Sigmoid colon (tissue), 7 donors: ENCODE measurements at places on chromosomes 12 and 14.

- no peak for DNase-seq
Observed at GRCh38 chr12:21551841-21552465, 25.9 kb downstream of the SPX start.

GRCh38 chr12:1668833-1669543 is 21.9 kb upstream of the ADIPOR2 start:
- no peak for DNase-seq

- DNase-seq = no peak
Observed at GRCh38 chr12:106747973-106748436, 26.5 kb upstream of the RIC8B start.

GRCh38 chr12:10392394-10392930 is 2.6 kb upstream of the KLRK1 start:
- DNase-seq = peak; percentile 81

DNA sequence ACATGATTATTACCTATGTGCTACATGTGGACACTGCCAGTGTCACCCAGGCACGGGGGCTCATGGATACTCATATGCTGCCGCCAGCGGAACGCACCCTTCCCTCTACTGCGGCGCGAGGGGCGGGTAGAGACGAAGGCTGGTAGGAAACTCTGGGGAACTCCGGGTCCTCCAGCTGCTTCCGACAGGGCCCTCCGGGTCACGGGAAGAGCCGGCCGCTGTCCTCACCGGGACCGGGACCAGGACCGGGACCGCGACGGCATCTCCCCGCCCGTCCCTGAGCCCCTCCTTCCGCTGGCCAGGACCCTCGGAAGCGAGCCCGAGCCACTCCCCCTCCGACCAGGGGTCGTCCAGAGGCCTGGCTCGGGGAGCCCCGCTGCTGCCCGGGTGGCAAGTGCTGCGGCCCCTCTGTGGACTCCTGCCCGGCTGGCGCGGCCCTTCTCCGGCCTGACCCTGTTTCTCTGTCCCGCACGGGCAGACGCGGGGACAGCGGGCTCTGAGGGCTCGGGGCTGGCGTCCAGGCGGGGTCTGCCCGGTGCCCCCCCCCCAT is 209.6 kb downstream of the ADGRD1 start:
- no peak for DNase-seq

- DNase-seq = peak; percentile 83
Observed at GRCh38 chr12:103930787-103931735, 851 bp downstream of the HSP90B1 start.

DNA sequence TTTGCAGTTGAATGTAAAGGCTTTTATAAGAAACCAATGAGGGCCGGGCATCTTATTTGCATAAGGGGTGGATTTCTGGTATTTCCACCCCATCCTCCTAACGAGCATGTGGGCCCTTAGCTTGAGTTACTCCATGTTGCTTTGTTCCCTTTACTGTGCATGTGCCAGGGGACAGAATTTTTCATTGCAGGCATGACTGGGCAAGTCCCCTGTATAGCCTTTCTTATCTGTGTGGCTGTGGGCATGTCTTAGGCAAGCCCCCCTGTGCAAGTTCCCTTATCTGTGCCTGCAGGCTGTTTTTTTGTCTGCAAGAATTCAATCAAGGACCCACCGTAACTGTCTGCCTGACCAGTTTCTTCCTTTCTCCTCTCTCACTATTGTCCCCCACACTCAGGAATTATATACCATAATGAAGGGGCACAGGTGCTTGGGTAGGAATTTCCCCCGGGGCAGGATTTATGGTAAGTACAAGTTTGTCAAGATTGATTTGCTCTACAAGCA is 152.2 kb upstream of the CNOT2 start:
- DNase-seq = no peak

GRCh38 chr14:102586420-102587104 is 5.9 kb upstream of the RCOR1 start:
- no peak for DNase-seq

DNA sequence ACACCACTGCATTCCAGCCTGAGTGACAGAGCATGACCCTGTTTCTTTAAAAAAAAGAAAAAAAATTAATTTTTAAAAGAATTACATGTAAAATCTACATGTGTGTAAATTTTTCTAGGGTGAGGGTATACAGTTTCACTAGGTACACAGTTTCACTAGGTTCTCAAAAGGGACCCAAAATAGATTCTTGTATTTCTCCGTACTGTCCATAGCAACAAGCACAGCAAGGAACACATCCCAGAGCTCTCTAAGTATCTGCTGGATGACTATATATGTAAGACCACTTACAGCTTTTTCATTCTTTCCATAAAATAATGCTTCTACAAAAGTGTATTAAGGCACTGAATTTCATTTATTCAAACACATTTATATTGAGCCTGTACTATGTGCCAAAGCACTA is 55.1 kb downstream of the ATXN2 start:
- DNase-seq = no peak

DNA sequence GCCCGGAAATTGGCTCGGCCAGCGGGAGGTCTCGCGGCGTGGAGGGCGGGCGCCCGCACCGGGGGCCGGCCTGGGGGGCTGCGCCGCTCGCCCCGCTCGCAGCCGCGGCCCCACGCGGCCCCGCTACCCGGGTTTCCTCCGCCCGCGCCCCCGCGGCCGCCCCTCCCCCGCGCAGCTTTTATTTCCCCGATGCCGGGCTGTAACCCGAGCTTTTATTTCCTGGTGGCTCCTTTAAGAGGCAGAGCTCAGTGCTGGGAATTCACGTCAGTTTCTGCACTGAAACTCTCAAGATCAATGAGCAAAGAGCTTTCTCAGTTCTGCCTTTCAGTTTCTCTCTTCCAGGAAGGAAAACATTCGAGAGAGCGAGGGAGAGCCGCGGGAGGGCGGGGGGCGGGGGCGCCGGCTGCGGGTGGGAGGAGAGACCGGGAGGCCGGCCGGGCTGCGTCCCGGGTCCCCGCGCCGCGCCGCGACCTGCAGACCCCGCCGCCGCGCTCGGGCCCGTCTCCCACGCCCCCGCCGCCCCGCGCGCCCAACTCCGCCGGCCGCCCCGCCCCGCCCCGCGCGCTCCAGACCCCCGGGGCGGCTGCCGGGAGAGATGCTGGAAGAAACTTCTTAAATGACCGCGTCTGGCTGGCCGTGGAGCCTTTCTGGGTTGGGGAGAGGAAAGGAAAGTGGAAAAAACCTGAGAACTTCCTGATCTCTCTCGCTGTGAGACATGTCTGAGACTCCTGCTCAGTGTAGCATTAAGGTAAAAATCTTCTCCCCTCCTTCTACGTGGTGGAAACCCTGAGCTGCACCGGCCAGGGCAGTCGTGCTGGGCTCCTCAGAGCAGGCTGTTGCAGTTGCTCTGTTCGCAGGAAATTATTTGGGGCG is at the start of gene ETV6:
Gene ETV6, plus strand, starts transcription at position 262 of the 873 bp plus-strand sequence. Its CDS starts 454 bp downstream, at position 716.
- peak; percentile 88 for DNase-seq

DNA sequence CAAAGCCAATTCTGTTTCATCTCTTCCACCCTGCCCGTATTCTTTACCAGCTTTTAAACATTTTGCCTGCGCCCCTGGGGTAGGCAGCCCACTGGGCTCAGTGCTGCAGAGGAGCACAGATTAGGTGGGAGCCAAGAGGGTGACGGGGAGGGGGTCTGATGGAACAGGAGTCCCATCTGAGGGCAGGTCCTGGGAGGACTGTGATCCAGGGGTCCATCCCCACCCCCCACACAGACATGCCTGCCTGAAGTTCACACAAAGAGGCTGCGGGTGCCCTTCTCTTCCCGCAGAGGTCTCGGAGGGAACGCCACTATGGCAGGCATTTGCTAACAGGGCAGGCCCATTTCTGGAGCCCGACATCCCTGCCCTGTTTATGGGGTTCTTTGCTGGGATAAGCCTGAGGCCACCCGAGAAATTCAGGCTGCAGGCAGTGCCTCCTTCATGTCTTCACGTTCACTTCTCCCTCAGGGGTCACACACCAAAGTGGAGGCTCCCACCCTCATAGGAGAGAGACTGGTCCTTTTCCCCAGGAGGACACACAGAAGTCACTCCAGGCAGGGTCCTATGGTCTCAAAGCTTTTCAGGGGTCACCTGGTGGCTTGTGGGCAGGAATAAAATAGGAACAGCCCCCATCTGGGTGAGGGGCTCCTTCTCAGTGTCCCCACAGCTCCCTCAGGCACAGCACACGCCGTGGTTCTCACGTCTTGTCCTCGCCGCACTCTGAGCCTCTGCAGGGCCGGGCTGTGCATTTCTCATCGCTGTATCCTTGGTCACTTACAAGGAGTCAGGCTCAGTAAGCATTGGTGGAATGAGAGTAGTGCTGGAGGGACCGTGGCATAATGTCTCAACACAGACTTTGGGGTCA is 12.9 kb downstream of the VASH1 start:
- DNase-seq = peak; percentile 60

GRCh38 chr14:98169170-98169587 is 1102.8 kb downstream of the BCL11B start:
- no peak for DNase-seq

DNA sequence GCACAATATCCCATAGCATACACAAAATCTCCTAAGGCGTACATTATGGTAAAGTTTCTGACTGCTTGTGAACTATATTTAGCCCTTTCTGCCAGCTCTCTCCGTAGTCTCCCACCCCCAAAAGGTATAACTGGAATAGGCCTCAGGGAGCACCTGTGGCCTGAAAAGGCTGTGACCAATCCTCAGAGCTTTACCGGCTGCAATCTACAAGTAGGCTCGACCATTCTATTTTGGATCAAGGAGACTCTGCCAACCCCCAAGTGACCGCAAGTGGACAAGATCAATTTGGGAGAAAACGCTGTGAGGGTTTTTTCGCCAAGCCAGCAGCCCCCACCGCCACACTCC is 1.2 kb downstream of the PPTC7 start:
- DNase-seq = no peak

DNA sequence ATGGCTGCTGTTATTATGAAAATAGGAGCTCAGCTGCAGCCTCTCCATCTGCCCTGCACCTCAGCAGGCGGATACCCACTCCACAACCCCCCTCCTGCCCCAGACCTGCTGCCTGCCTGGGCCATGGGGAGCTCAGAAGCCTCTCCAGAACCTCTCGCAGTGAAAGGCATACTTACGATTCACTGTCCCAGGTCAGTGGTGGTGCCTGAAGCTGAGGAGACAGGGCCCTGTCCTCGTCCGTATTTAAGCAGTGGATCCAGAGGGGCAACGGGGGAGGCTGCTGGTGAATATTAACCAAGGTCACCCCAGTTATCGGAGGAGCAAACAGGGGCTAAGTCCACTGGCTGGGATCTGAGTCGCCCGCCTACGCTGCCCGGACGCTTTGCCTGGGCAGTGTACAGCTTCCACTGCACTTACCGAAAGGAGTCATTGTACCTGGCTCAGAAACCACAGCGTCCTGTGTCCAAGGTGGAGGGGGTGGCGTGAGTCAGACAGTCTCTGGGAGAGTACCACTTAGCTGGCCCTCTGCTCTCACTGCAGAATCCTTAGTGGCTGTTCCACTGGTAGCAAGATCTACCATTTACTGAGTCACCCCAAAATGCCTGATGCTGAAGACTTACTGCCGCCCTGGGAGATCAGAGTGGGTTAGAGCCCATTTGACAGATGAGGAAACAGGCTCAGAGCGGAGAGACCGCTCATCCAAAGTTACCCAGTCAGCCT is at the start of gene SERPINA1:
Gene SERPINA1, minus strand, starts transcription at position 219 of the 720 bp plus-strand sequence. CDS start 5,365 bp downstream, outside the sequence.
- peak; percentile 52 for DNase-seq

GRCh38 chr14:45810152-45810872 is 557.3 kb upstream of the MIS18BP1 start:
- no peak for DNase-seq

- peak; percentile 78 for DNase-seq
Observed at GRCh38 chr12:1662761-1663439, 28.0 kb upstream of the ADIPOR2 start.

DNA sequence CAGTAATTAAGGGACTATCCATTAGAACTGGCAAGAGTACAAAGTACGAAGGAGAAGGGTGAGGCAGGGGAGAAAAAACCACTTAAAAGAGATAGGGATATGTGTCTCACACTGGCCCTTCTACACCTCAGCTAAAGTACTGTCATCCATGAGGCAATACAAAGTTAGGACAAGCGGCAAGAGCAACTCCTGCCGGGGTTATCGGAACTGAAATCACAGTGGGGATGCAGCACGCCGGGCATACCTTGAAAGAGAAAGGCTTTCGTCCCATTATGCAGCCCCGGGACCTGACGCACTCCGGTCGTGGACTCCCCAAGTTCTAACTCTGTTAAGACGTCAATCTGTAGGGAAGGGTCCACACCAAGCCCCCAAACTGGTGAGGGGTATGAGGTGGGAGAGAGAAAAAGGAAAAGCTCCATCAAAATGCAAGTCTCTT is 1.1 kb downstream of the NELL2 start:
- DNase-seq = no peak

GRCh38 chr12:52175371-52176350 is 16.2 kb downstream of the KRT80 start:
- DNase-seq = no peak

DNA sequence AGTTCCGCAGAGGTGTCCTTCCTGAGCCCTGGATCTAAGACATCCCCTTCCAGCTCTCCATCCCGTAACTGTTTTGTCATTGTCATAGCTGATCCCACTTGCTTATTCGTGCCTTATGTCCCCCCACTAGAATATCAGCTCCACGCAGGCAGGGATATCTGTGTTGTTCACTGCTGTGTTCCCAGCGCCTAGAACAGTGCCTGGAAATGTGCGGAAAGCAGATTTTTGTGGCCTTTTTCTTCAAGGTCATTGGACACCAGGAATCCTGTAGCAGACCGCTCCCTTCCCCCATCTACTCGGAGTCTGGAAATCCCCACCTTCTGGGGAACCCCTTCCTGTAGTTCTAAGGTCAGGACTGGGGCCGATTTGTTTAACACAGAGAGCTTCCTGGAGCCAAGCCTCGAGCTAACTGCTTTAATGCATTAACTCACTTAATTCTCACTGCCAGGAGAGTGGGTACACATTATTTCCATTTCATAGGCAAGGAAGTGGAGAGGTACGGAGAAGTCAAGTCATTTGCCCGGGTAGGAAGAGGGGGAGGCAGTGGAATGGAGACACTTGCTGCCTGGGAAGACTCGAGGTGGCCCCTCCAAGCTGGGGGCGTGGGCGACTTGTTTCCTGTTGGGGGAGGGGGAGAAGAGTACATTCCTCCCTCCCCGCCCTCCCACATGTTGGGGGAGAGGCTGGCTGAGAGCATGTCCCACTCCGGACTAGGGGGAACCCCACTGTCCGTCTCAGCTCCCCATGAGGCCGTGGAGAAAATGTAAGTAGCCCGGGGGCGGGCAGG is 1.2 kb upstream of the SH2B3 start:
- DNase-seq = peak; percentile 80

GRCh38 chr12:87618199-87618598 is 411.0 kb downstream of the C12orf50 start:
- DNase-seq = no peak

- DNase-seq = no peak
Observed at GRCh38 chr12:42129595-42130204, 15.0 kb downstream of the GXYLT1 start.

DNA sequence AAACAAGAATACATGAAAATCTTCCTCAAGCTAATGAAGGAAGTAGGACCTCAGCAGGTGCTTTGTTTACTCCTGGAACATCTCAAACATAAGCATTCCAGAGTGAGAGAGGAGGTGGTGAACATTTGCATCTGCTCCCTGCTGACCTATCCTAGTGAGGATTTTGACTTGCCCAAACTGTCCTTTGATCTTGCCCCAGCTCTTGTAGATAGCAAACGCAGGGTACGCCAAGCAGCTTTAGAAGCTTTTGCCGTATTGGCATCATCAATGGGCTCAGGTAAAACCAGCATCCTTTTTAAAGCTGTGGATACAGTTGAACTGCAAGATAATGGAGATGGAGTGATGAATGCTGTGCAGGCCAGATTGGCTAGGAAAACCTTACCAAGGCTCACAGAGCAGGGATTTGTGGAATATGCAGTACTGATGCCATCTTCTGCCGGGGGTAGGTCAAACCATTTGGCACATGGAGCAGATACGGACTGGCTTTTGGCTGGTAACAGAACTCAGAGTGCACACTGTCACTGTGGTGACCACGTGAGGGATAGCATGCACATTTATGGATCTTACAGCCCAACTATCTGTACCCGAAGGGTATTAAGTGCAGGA is 1.9 kb downstream of the TOGARAM1 start:
- DNase-seq = no peak

GRCh38 chr14:96502621-96503305 is 581 bp downstream of the PAPOLA start:
- peak; percentile 74 for DNase-seq
